RKO (cell line): ENCODE measurements at places on chromosomes 4 and X.
A peak's percentile ranks its signal among the peaks of the same experiment; 100 is the strongest.

DNA sequence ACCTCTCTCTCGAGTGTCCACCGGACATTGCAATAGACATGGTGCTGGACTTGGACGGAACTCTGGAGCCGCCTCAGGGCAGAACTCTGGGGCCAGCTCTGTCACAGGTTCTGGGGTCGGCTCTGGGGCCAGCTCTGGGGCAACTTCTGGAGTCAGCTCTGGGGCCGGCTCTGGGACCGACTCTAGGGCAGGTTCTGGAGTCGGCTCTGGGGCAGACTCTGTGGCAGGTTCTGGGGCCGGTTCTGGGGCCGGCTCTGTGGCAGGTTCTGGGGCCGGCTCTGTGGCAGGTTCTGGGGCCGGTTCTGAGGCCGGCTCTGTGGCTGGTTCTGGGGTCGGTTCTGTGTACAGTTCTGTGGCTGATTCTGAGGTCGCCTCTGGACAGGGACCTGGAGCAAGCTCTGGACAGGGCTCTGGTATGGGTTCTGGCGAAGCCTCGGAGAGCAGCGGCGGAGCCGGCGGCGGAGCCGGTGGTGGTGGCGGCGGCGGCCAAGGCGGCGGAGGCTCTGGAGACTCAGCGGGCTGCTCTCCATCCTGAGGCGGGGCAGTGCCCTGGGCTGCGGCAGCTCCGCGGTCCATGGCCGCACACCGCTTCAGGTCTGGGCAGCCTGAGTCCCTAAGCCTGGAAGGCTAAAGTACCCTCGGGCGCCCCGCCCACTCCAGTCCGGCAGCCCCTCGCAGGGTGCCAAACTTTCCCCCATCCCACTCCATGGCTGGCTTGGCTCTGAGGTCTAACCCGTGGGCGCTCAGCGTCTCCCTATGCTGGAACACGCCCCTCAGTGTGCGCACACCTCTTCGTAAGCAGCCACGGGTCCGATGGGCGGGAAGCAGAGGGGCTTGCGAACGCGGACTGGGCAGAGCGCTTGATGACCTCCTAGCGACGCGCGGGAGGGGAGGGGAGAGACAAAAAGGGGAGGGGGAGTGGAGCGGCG, at the start of gene DGKK:
DGKK (minus strand) TSS at position 723 of the 929 bp plus-strand sequence; CDS start at position 576, 147 bp downstream.
- no peak for DNase-seq

DNA sequence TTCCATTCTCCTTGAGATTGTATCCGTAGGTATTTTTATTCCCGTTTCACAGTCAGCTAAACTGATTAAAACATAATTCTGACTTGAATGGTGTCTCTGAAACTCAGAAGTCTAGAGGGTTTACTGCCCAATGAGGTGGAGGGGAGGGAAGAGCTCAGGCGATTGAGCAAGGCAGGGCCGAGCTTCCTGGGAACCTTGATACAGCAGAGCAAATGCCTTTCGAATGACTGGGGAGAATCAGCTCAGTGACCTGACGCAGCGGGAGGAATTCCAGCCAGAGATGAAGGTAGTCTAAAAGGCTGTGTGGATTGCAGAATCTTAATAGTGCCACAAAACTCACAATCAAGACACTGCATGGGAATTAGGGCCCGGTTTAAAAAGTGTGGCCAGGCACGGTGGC, 233.6 kb downstream of the EVC2 start:
- DNase-seq = no peak

DNA sequence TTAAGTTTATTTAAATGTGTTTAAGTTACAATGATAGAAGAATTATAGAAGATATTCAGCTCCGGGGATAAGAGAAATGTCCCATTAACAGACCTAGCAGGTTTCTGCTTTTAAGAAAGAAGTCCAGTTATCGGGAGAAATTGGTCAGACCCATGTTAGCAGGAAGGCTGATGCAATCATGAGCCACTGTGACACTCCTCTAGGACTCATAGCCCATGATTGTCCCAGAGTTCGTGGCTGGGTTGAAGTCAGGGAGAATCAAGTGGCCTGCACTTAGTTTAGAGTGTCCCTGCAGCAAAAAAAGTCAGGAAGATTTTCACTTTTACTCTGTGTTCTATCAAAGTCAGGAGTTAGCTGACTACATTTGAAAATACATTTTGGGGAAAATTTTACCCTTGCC, 72.0 kb downstream of the TMEM144 start:
- DNase-seq = peak; percentile 75

DNA sequence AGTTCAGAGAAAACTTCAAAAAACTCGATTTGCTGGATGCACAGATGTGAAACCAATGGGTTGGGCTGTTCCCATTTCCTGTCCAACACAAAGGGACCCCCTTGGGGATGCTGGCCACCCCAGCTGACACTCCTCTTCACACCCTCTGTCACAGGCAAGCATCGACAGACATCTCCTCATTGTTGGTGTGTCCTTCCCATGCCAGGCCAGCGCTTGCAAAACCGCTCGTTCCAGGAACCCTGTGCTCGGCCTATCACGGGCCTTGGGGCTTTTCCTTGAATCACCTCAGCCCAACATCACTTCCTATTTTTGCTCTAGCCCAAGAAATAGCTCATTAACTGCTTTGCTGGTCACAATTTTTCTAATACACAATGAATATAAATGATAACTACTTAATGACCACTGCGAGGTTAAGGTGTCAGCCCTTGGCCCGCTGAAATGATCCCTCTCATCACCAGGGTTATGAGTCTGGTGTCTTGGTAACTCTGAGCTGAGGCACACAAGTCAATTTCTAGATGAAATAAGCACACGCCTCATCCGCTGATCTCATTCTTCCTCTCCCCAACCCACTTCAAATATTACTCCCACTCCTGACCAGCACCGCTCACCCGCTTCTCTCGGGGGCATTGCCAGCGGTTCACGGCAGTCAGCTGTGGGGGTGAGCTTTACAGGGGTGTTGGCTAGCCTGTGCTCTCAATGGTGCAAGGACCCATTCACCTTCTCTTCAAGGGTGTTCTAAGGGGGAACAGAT, 32.3 kb downstream of the BCOR start:
- DNase-seq = no peak

GRCh38 chr4:7150036-7150635, 42.2 kb upstream of the SORCS2 start:
- DNase-seq = no peak

DNA sequence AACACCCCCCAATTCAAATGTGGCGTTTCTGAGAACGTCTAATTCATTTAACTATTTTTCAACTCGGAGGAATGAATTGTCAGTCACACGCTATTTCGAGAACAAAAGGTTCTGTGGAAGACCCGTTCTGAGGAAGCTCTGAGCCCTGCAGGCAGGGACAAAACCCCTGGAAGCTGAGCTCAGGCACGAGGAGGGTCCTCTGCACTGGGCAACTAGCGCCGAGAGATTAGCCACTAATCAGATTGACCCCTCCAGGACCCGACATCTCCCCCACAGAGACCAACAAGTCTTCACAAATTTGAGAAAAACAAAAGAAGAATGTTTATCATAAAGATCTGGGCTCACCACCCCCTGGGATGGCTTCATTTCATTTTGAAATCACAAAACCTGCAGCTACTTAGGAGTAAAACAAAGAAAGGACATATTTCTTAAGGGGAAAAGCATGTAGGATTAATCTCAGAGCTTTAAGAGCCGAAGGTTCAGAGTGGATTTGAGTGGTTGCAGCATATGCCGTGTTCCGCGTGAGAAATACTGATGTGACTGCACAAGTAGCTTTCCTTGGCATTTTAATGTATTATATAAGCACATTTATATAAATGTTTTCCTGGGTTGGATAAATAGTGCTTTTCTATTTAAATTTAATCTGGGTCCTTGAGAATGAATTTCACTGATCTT, 41.8 kb downstream of the ADRA2C start:
- DNase-seq = no peak

- DNase-seq = no peak
Observed at GRCh38 chrX:129772796-129773431, 6.8 kb upstream of the SASH3 start.

GRCh38 chr4:139645458-139645857, 20.2 kb upstream of the MGST2 start:
- DNase-seq = no peak

DNA sequence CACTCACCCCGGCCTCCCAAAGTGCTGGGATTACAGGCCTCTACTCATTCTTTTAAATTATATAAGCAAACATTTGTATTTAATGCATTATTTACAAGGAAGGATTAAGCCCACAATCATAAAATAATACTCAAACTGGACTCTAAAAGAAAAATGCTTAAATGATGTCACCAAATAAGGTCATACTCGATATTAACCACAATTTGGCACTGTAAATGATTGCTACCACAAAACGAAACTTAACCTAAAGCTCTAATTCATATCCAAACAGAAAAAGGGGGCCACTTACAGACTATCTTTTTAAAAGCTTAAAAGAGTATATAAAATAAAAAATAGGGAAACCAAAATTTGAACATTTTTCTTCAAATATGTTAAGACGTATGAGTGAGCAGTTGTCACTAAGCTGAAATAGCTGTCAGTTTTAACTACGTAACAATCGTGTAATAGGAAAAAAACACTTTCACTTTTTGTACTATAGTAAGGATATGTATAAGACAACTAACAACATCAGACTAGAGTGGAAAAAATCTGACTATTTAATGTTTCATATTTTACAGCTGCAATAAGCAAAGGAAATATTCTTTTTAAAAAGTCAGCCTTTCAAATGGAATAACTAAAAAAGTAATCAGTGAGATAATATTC, 108.2 kb upstream of the GPR34 start:
- no peak for DNase-seq

DNA sequence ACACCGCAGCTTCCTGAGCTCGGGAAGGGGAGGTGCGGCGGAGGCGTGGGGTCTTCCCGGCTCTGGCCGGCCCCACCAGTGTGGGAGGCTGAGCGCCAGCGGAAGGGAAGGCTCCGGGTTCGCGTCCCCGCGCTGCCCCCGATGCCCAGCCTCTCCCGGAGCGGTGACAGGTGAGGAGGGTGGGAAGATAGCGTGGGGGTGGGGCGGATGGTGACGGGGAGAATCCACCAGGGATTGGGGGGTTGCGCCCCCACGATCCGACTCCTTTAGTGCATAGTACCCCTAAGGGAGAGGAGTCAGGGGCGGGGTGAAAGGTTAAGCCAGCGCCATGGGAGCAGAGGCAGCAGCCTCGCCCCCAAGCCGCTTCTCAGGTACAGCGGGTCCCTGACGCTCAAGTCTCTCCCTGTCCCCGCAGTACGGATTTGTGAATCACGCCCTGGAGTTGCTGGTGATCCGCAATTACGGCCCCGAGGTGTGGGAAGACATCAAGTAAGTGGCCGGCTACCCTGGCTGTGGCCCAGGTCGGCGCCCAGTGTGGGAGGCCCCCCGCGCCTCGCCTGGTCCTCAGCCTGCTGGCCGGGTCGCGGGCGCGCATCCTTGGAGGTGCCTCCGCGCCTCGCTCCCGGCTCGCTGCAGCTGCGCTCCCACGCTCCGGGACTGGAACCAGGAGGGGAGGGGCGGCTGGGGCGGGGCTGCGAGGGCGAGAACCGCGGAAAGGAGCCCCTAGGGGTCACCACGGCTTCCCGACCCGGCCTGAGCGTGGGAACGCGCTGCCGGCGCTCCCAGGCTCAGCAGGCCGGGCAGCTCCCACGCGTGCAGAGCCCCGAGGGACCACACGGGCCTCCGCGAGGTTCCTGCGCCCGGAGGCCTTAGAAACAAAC, 791 bp downstream of the GUCY1B1 start:
- DNase-seq = no peak
